Large intestine (tissue), 12 donors: ENCODE measurements at places on chromosomes 1 and 21. TPM values are rescaled to one million over a fixed set of nuclear protein-coding genes. Genes with fewer than 3 reads are reported as not detected.
A peak's percentile ranks its signal among the peaks of the same experiment; 100 is the strongest.

CELA2A gene
- 0.18 TPM for polyA plus RNA-seq

GPATCH3 gene
- polyA plus RNA-seq = 14.7 TPM

GRCh38 chr1:207026104-207026534, 6.4 kb downstream of the C1orf116 start:
- no peak for DNase-seq

GRCh38 chr1:153752072-153752471, 23.1 kb upstream of the SLC27A3 start:
- DNase-seq = no peak

DNA sequence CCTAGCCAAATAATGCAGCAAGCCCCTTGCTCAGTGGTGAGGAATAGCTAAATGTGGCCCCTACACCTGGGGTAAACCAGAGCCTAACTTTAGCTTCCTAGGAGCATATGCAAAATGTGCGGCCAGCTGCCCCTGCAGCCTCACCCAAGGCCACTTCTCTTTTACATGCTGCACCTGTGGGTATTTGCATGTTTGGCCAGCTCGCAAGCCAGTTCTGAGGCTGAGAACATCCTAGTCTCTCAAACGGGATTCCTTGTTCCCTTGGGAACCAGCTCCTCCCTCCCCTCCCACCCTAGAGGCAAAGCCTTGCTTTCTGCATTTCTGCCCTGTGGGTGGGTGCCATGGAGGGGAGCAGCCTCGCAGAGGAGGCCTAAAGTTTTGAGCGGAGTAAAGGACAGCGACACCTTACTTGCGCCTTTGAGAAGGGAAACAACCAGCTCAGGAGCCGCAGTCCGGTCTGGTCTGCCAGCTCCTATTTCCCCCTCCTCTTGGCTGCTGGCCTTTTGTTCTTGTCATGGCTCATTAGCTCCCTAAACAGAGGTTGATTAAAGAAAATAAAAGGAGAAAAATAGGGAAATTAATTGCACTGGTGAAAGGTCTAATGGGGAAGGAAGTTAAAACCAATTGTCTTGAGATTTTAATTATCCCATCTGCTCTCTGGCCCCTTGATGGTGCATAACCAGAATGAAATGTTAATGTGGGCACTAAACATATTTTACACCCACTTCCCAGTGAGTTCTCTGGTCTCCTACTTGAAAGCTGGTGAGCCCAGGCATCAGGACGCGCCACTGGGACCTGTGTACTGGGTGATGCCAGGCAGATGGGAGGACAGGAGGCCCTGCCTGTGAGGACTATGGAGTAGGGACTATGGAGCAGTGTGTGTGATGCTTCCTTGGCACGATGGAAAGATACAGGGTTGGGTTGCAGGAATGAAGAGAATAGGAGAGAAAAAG, 68.7 kb downstream of the TEX35 start:
- DNase-seq = no peak

DNA sequence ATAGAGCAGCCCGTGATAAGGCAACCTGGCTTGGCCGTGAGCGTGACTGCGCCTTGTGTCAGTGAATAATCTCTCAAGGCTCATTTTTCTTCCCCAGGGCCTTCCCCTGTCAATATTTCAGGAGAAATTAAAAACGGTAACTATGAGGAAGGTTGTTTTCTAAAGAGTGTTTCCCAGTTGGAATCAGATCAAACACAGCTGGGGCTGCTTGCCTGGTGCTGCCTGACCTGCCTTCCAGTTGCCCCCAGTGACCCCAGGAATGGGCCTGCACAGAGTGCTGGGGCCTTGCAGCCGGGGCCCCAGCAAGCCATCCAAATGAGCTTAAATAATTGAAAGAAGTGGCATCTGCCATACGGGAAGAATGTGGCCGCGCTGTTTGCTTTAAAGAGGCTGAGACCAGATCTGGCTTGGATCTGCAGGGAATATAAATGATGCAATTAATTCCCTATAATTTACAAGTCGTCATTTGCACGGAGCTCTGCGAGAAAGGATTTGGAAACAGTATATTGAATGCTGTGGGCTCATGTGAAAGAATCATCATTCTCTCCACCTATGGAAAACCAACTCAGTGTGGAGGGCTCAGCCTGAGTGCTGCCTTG, 203.9 kb downstream of the C1orf94 start:
- DNase-seq = no peak

- DNase-seq = peak; percentile 32
These were observed 7.8 kb upstream of the MMEL1 start for GRCh38 chr1:2640626-2641025.

DNA sequence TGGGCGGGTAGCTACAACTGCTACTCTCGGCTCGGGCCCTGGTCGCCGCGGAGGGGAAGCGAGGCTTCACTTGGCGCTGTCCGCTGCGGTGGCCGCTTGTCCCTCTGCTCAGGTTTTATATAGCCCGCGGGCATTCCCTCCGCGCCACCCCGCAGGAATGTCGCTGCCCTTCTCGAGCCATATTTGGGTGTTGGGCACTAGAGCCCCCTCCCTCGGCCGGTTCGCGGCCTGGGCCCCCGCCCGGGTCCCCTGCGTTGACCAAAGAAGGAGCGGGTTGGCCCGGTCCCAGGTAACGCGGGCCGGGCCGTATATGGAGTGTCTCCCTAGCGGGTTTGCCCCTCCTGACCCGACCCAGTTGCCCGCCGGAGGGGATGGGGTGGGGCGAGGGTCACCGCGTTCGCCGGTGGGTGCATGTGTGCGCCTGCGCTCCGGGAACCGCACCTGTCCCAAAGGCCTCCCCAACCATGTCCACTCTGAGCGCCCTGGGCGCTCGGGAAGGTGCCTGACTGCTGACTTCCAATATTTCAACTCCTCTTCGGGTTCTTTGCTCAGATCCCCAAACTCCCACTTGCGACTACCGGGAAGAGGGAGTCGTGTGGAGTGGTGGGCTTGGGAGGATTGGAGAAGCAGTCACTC, at the start of gene ACTA1:
Gene ACTA1 (minus strand): TSS at position 90 of the 636 bp plus-strand sequence. CDS start 979 bp downstream, outside the sequence.
- DNase-seq = no peak
